ENCODE measurements at places on chromosomes 1 and 21. TPM values are rescaled to one million over a fixed set of nuclear protein-coding genes. Genes with fewer than 3 reads are reported as not detected.

The CLCA4 gene
- not detected for total RNA-seq

The TRAF3IP3 gene
- total RNA-seq = not detected

The ROR1 gene
- total RNA-seq = 10.5 TPM

The NPHS2 gene
- not detected for total RNA-seq

The SAMD11 gene
- 19.7 TPM for total RNA-seq

The S100A16 gene
- 496 TPM for total RNA-seq

The CD247 gene
- total RNA-seq = 0.83 TPM

The TEX38 gene
- total RNA-seq = not detected

The RGS8 gene
- not detected for total RNA-seq

The CLCNKA gene
- 0.07 TPM for total RNA-seq

The LCE2A gene
- total RNA-seq = not detected

The ZNF436 gene
- 5.2 TPM for total RNA-seq

The SPRR1B gene
- not detected for total RNA-seq

The SNX7 gene
- total RNA-seq = 24.9 TPM

The SLAMF7 gene
- 1.6 TPM for total RNA-seq

The HP1BP3 gene
- 121 TPM for total RNA-seq

The PEAR1 gene
- total RNA-seq = 5.0 TPM

The CHODL gene
- total RNA-seq = 0.03 TPM

The SLC45A1 gene
- total RNA-seq = 11.2 TPM

The CRYAA gene
- 0.18 TPM for total RNA-seq

The AMY2A gene
- total RNA-seq = not detected

The GPR3 gene
- 1.7 TPM for total RNA-seq

The BEND5 gene
- total RNA-seq = not detected

The CLDN14 gene
- 0.07 TPM for total RNA-seq

The MX2 gene
- not detected for total RNA-seq

The ERICH3 gene
- not detected for total RNA-seq

The CLCA1 gene
- not detected for total RNA-seq

The PTGER3 gene
- total RNA-seq = not detected

The GJA9 gene
- total RNA-seq = 0.05 TPM

The TRNP1 gene
- total RNA-seq = 282 TPM

The CCDC17 gene
- total RNA-seq = 0.21 TPM

The BATF3 gene
- 24.8 TPM for total RNA-seq

The TEDDM1 gene
- total RNA-seq = not detected

The CELA2B gene
- not detected for total RNA-seq

The FNDC5 gene
- total RNA-seq = 0.35 TPM

The HPDL gene
- total RNA-seq = 2.7 TPM

The GLIS1 gene
- 0.09 TPM for total RNA-seq

The GPR37L1 gene
- total RNA-seq = 0.18 TPM

The FGR gene
- not detected for total RNA-seq

The CACNA1S gene
- total RNA-seq = not detected

The SLC5A9 gene
- total RNA-seq = 0.07 TPM

The TNFRSF9 gene
- 3.7 TPM for total RNA-seq

The COA6 gene
- 92.6 TPM for total RNA-seq

The S100PBP gene
- total RNA-seq = 15.7 TPM

The ADCY10 gene
- total RNA-seq = not detected

The FPGT gene
- 9.9 TPM for total RNA-seq

The CPT2 gene
- 9.1 TPM for total RNA-seq

The AADACL3 gene
- not detected for total RNA-seq

The DBT gene
- total RNA-seq = 4.7 TPM

The NBPF4 gene
- 0.07 TPM for total RNA-seq

The SMCP gene
- not detected for total RNA-seq
